Activated CD8-positive, alpha-beta T cell treated with anti-CD3 and anti-CD28 coated beads, Interleukin-2, amount 10 ng/mL, durations not matched to agents 7 days and 5 days (primary cell): ENCODE measurements at places on chromosomes 2 and 18.

DNA sequence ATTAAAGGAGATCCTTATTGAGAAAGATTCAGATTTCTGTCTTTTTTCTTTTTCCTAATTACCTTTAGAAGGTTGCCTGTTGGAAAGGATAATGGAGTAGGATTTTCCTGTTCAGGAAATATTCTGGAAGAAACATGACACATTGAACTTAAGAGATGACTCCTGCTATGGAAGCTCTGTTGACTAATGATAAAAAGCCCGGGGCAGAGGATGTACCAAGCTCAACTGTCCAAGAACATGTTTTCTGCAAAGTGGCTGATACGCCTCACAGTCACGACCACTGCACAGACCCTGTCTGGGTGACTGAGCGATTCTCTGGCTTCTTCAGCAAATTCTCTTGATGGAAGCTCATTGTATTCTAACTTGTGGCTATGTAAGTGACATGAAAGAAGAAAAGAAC is 86.2 kb upstream of the THOC1 start:
- no peak for DNase-seq

GRCh38 chr2:166361351-166362153 is 14.2 kb downstream of the SCN9A start:
- no peak for DNase-seq

GRCh38 chr2:214542866-214543265 is 132.0 kb downstream of the VWC2L start:
- DNase-seq, result no peak

- no peak for DNase-seq
Observed at GRCh38 chr18:45464619-45465018, 150.7 kb upstream of the SLC14A2 start.

DNA sequence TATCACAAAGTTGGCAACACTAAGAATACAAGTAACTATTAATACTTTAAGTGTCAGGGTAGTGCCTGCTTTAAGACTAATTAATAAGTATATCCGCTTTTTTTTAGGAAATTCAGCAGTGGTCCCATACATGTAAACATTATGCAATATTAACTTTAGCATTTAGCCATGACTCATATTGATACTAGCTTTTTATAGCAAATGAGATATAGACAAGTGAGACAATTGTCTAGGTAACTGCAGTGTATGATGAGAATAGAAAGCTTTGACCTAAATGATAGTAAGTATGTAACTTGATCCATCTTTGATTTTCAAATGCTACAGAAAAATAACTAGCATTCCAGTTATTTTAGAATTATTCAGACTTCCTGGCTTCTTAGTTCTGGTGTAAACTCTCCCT is 27.4 kb upstream of the VRK2 start:
- no peak for DNase-seq

DNA sequence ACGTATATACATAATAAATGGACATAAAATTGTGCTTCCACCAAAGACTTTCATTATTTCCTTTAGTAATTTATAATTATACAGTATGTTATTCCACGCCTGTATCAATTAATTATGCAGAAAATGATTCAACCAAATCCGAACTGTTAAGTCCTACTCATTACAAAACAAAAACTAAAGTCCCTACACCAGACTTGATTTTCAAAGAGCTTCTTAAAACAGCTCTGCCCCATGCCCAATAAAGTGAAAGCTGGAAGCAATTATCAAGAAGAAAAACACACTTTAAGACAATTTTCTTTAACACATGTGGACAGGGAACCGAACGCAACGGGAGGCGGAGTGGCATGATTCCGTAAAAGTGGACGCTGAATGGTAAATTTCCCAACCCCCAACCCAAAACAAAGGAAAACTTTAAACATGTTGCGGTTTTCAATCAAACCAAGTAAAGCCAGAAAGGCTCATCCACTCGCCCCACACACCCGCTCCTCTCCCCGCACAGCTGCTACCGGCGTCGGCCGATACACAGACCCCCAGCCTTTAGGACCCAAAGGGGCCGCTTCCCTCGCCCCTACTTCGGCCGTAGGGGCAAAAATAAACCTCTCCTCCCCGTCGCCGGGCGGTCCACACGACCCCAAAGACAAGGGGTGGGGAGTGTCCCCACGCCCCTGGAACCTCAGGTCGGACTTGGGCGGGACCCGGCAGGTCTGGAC is 705 bp downstream of the YES1 start:
- peak; percentile 36 for DNase-seq
